Stimulated activated CD4-positive, alpha-beta T cell treated with anti-CD3 and anti-CD28 coated beads, Interleukin-4, amount 100 ng/mL, for 24 hours (primary cell): ENCODE measurements at places on chromosomes 11 and 22.
A peak's percentile ranks its signal among the peaks of the same experiment; 100 is the strongest.

- DNase-seq, result no peak
Measured at GRCh38 chr11:43197379-43197778, 114.4 kb upstream of the API5 start.

GRCh38 chr11:118067006-118067405 is 9.9 kb upstream of the TMPRSS4 start:
- no peak for DNase-seq

GRCh38 chr11:2399488-2400068 is 972 bp upstream of the TSSC4 start:
- peak; percentile 27 for DNase-seq

DNA sequence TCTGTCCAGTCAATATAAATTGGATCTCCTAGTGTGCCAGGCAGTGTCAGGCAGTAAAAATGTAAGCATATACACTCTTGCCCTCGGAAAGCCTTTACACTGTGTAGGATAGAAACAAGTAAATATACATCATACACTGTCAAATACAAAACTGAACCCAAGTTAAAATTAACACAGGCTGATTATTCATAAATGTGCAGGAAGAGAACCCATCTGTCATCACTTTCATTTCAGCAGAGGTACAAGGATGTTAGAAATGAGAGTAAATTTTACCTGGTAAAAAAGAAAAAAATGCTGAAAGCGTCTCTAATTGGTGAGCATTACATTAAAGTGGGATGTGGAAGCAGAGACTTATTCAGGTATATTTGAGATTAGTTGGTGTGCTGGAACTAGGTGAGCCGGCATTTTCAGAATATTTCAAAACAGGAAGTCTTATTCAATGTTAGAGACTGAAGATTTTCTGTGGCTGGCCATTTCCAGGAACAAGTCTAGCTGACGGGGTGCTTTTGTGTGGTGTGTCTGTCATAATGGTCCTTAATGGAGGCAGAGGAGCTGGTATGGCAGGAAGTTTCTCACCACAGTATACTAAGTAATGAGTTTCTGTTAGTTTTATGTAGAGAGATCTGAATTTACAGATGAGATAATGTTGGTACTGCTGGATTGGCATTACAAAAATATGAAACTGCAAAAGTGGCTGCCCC is 192.6 kb downstream of the CASP12 start:
- peak; percentile 83 for DNase-seq

GRCh38 chr11:131975619-131976018 is 605.2 kb downstream of the NTM start:
- DNase-seq, result no peak

DNA sequence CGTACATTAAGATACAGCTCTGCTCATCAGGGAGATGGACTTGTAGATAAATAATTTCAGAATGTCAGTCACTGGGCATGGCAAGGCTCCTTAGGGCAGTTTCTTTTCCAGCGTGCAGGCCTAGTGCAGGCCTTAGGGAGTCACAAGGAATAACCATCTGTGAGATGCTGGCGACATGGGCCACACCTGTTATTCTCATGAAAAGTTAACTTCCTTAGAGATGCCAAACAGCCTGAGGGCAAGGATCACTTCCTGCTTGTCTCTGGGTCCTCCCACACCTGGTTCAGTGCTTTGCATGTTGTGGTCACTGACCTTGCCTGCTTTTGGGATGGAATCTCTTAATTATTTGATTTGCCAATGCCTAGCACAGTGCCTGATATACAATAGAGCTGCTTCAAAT is 70.6 kb downstream of the ST3GAL4 start:
- no peak for DNase-seq

DNA sequence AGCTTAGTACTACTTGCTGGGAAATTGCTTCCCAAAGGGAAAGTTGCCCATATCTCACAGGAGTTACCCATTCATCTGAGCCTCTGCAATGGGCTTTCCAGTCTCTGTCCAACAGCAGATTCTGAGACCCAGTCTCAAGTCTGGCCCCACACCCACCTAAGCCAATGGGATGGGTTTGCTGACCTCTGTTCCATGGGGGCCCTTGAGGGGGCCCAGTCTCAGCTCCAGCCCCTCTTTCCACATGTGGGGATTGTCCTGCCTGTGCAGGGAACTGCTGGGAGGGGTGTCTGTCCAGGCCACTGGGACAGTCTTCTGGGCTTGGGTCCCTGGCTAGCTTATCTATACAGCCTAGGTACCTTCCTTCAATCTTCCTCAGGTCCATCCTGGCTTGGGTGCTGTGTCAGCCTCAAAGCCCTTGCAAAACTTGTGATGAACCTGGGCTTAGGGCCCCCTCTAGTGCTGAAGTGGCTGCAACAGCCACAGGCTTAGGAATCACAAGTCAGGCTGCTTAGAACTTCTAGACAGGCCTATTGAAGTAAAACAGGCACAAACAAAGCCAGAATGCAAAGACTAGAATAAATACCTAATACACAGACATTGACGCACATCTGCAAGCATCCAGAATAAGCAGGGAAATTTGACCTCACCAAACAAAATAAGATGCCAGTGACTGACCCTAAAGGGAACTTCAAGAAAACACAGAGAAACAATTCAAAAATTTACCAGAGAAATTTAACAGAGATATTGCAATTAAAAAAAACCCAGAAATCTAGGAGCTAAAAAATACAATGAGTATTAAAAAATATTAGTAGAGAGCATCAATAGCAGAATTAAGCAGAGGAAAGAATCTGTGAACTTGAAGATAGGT is 11.7 kb upstream of the PATL1 start:
- DNase-seq, result peak; percentile 63

- no peak for DNase-seq
Measured at GRCh38 chr11:19524171-19524671, 188.4 kb upstream of the NAV2 start.

DNA sequence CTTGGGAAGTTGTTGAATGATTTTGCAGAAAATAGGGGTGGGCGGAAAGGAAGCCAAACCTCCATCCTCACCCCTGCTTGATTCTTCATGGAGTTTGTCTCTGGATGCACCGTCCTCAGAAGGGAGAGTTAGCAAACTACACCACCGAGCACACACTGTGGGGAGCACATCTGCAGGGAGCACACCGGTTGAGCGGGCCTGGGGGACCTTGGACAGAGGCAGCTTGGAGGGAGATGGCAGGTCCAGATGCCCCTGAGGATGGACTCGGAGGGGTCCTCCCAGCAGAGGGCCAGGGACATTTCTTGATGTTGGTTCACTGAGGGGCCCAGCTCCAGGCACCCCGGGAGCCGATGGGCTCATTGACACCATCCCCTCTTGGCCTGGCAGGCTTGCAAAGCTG is 15.1 kb upstream of the FGF19 start:
- DNase-seq, result no peak

- DNase-seq, result no peak
Measured at GRCh38 chr11:327581-327923, 6.9 kb upstream of the IFITM3 start.

- DNase-seq, result peak; percentile 48
Measured at GRCh38 chr11:34356913-34357700, 703 bp downstream of the ABTB2 start.

GRCh38 chr11:63508009-63508408 is 2.1 kb downstream of the LGALS12 start:
- DNase-seq, result no peak

GRCh38 chr22:40024201-40025061 is 29.7 kb downstream of the FAM83F start:
- DNase-seq, result peak; percentile 67

- DNase-seq, result no peak
Measured at GRCh38 chr11:21897752-21898151, 295.1 kb upstream of the ANO5 start.

DNA sequence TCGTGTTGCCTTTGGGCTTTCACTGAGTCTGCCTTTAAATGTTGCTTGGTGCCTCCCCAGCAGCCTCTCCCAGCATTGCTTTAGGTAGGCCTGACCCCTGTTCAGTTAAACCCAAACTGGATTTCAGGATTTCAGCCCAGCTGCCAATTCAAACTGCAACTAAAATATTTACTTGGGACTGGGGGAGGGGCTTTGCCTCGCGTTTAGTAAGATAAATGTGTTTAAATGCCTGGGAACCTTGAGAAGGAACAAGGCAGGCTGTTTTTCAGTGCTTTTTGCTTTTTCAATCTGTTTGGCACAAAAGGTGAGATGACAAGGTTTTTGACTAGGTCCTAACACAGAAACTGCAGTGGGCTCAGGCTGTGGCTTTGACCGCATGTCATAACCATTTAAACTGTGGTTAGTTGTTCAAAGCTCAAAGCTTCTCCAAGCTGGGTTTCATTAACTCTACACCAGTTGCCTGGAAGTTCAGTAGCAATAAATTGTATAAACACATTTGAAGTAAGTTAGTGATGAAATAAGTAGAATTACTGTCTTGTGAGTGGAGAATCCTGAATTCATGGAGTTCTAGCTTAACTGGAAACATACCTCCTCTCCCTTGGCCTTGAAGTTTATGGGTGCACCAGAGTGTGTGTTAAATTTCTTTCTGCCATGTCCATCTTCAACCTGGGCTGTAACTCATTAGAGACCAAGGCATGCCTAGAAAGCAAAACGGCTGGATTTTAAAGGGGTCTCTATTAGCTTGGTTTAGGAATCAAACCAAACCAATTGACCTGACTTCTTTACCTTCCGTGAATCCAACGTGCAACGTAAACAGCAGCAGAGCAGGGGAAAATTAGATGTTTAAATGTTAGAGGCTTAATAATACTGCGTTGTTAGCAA is 3.6 kb downstream of the PKNOX2 start:
- no peak for DNase-seq

DNA sequence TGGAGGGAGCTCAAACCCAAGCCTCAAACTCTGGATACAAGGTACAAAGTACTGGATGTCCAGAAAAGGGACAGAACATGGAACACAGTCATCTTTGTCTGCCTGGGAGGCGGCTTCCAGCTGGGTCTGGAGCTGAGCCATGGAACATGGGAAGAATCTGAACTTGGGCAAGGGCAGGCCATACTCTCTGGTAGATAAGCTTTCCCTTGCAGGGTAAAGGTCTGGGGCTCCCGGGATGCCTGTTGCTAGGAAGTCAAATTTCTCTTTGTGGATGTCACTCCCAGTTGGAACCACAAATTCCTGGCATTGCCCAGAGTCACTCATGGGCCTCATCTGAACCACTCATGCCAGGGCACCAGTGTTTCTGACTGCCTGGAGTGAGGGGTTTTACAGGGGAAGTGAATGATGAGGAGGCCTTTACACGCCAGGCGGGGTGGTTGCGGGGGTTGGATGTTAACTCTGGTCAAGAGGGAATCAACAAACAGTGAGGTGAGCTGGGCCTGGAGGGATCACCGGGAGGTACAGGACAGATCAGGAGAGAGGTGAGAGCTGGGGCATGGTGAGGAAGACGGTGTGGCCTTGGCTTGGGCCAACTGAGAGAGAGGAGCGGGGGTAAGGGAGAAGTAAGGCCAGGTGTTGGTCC is 5.7 kb downstream of the FTH1 start:
- no peak for DNase-seq

GRCh38 chr11:116226731-116227130 is 546.1 kb downstream of the BUD13 start:
- DNase-seq, result no peak

DNA sequence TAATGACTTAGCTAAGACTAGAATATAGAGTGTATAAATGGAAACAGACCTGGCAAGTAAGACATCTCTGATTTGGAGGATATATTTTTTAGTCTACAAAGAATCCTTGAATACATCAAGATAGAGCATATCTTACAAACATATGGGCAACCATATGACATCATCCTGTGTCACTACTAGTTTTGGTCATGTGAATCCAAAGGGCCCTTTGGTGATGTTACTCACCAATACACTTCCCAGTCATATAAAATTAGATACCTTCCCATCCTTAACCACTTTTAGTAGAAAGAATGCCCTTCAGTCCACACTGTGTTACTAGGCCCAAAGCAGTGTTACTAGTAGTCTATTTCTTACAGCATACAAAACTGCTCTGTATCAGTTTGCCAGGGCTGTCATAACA is 31.6 kb downstream of the GRIA4 start:
- no peak for DNase-seq

GRCh38 chr11:122317305-122317704 is 201.3 kb upstream of the BLID start:
- no peak for DNase-seq

DNA sequence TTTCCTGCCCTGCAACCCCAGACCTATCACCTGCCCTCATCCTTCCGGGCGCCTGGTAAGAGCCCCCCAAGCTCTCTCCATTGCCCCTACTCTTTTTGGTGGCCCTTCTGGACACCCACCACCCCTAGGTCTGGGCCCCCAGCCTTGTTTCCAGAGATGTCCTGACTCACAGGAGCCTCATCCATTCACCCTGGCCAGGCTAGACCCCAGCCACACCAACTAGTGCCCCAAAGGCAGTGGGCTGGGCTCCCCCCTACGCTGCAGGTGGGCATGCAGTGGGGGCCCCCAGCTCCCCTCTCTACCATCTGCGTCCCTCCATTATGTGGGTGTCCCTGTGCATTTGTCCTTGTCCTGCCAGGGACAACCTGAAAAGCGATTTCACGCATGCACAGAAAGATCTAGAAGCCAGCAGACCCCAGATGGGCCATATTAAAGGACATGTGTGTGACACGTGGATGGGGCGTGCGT is 1.4 kb downstream of the MRGPRF start:
- no peak for DNase-seq

GRCh38 chr11:9060700-9061111 is 30.7 kb downstream of the SCUBE2 start:
- DNase-seq, result peak; percentile 55

DNA sequence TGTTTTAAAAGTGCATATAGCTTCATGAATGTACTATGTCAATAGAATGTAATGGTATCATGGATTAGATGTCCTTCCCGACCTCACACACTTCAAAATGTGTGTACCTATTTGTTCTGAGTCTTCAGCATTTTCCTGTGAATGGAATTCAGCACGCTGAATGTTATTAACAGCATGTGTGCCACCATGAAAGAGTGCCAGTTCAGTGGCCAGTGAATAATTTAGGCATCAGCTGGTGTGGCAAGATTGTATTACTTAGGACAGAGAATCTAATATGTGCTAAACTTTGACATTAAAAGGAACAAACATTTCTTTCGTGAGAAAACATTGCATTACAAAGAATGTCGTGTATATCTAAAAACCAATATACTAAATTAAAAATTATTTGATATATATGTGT is 46.4 kb downstream of the HIPK3 start:
- no peak for DNase-seq

GRCh38 chr11:60768202-60768601 is 11.5 kb downstream of the MS4A15 start:
- DNase-seq, result no peak

DNA sequence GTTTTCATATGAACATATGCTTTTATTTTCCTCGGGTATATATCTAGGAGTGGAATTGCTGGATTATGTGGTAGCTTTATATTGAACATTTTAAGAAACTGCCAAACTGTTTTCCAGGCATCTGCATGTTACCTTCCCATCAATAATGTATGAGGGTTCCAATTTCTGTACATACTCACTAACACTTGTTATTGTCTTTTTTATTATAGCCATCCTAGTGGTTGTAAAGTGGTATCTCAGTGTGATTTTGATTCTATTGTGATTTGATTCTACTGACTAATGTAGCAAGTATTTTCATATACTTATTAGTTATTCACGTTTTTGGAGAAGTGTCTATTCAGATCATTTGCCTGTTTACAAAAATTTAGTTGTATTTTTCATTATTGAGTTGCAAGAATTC is 2.0 kb downstream of the ANO5 start:
- DNase-seq, result no peak

GRCh38 chr22:23264610-23265367 is 84.5 kb downstream of the BCR start:
- DNase-seq, result no peak

- no peak for DNase-seq
Measured at GRCh38 chr22:40050258-40050657, 55.5 kb downstream of the FAM83F start.
